ENCODE measurements at places on chromosomes 7 and 10.

GRCh38 chr10:4266416-4267085, 481.5 kb upstream of the KLF6 start:
- DNase-seq: no peak

- no peak for DNase-seq
Observed at GRCh38 chr7:30090111-30090510, 44.7 kb upstream of the MTURN start.

GRCh38 chr10:44995581-44995913, 5.2 kb upstream of the ZNF22 start:
- DNase-seq: no peak

GRCh38 chr10:78045237-78045636, 11.6 kb downstream of the RPS24 start:
- DNase-seq: no peak

GRCh38 chr10:33893506-33893905, 559.0 kb upstream of the NRP1 start:
- no peak for DNase-seq

DNA sequence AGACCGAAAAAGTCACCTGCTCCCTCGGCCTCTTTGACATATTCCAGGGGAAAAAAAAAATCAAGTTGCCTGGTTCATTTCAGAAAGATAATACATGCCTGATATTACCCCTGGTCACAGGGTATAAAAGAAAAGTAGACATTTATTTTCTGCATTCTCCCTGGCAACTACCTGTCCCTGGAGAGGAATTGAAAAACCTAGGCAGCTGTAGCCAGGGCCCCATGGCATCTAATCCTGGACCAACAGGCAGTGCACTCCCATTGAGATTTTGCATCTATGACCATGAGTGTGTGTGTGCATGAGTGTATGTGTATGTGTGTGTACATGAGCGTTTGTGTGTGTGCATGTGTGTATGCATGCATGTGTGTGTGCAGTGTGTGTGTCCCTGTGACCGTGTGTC, 338.2 kb upstream of the PFKP start:
- DNase-seq: no peak

DNA sequence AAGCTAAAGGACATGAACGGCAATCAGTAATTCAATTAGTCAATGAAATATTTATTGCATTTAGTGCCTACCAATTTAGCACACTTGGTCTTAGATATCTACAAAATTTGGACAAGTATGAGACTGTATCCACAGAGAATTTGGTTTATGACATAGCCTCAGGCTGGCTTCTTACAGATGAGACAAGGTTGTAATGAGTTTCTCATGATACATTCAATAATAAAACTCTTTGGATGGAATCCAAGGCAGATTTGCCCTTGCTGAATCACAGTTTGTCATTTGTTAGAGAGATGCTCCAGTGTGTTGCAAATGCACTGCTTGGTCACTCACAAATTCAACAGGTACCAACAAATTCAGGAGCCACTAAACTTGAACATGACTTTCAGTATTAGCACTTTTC, 162.5 kb downstream of the GPR37 start:
- DNase-seq: no peak

- DNase-seq: no peak
Observed at GRCh38 chr7:94605031-94605430, 50.9 kb downstream of the SGCE start.

GRCh38 chr7:16776053-16776452, 22.5 kb downstream of the TSPAN13 start:
- DNase-seq: no peak

DNA sequence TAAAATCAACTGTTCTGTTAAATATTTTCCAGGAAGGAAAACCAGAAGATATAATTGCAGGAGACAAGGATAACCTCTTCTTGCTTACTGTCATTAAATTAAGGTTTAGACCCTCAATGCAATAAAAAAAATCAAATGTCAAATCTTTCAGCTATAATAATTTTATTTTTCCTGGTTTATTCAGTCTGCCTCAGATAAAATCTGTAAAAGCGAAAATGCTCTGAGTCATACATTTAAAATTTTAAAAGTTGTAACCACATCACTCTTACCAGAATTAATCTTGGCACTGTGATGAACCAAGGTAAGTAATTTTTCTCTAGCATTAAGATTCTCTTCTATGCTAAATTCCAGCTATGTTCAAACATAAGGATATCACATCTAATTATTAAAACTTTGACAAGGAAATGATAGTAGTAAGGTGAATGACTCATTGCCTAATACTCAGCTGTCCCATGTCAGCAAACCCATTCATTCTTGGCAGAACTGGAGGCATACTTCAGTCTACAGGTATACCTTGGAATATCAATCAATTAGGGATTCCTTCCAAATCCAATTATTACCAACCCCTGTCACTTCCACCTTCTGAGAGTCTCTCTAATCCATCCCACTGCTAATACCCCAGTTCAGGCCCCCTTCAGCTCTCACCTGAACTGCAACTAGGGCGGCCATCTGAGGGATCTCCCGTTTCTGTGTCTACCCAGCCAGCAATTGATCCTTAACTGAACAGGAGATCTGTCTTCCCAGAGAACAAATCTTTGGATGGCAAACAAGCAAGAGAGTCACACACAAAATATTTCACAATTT, 434.1 kb downstream of the GRM8 start:
- DNase-seq: no peak

GRCh38 chr7:93923296-93923695, 1.8 kb downstream of the GNG11 start:
- no peak for DNase-seq

DNA sequence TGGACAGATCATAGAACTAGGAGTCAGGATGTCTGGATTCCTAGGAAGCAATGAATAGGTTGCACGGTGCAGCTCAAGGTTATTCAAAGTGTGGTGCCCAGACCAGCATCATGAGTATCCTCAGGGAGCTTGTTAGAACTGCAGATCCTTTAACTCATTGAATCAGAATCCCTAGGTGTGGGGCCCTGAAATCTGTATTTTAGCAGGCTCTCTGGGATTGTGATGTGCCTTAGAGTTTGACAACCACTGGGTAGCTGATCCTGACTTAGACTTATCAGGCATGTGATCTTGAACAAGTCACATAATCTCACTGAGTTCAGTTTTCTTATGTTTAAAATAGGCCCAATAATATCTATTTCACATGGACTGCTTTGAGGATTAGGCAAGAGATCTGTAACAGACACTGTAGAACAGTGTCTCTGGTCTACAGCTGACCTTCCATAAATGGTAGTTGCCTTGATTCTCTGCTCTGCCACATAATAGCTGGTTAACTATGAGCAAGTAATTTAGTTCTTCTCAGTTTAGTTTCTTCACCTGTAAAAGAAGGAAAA, 46.4 kb upstream of the ATRNL1 start:
- DNase-seq: no peak

DNA sequence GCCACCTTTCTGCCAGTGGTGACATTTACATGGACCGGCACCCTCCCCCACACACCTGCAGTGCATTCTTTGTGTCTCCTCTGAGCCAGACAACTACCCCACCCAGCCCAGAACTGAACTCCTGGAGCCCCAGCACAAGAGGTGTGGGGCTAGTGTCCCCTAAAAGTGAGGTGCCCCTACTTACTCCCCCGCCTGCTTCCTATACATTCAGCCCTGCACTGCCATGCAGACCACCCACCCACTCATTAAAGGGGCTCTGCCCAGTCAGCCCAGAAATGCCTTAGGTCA, 1.9 kb downstream of the SAP25 start:
- DNase-seq: no peak

- DNase-seq: no peak
Observed at GRCh38 chr10:121681997-121682687, 83.9 kb upstream of the FGFR2 start.

GRCh38 chr7:22325671-22326070, 31.3 kb downstream of the RAPGEF5 start:
- DNase-seq: no peak

DNA sequence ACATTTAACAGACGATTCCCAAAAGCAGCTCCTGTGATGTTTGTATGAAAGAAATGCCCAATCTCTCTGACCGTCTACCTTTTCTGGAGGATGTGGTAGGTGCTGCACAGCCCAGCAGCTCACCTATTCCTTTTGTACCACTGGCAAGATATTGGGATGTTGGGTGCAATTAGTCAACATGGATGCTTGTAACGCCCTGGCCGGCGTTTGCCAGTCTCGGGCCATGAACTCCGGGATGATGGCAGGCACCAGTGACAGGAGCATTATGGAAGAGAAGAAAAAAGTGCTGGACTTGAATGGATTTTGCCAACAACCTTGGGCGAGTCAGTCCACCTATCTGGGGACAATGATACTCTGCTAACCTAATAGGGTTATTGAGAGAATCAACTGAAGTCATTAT, 69.0 kb upstream of the ZNF438 start:
- no peak for DNase-seq

GRCh38 chr7:125908711-125909110, 979.1 kb upstream of the POT1 start:
- DNase-seq: no peak

GRCh38 chr7:44678471-44679179, 70.0 kb upstream of the ZMIZ2 start:
- peak; percentile 11 for DNase-seq

DNA sequence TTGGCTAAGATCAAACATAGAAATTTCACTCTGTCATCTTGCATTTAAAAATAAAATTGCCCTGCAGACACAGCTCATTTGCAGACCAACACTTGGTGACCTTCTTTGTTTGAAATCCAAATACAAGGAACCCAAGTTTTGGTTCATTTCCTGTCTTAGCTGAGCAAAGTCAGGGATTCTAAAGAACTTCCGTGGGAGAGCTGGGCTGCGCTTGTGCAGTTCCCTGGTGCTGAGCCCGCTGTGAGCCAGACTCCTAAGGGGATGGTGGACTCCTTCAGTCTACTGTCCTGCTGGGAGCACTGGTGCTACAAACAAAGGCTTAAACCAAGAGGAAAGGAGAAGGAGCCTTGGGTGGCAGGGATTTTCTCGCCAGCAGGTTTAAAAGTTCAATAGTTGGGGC, 60.0 kb downstream of the MYOF start:
- DNase-seq: no peak

DNA sequence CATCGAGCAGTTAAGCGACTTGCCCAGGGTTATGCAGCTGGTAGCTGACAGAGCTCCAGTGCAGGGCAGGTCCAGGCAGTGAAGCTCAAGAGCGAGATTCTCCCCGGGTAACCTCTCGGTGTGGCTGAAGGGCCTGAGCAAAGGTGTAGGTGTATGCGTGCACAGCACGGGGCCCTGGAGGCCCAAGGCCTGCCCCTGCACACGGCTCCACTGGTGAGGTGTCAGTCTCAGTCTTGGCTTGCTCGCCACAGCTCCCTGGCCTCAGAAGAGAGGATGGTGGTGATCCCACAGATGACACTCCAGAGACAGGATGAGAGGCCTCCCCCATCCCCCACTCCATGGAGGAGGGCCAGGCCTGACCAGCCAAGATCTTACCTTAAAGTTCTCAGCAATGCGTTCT, 12.0 kb downstream of the AKR1B1 start:
- no peak for DNase-seq

- no peak for DNase-seq
Observed at GRCh38 chr7:20797462-20798080, 10.9 kb upstream of the SP8 start.

DNA sequence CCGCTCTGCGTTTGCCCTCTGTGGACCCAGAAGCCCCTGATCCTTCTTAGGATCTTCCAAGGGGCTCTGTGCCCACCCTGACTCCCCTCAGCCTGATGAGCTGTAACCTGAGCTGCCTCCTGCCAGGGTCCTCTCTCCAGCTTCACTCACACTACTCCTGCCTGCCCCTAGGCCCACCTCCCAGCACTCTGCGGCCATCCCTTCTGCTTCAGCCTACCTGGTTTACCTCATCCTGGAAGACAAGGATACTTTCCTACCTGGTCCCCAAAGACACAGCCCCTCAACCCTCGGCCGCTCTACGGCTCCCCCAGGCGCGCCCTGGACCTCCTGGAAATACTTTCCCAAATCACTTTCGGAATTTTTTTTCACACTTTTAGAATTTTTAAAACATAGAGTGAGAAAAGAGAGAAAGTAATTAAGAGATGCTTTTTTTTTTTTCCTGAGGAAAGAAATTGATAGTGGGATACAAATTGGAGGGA, 6.4 kb upstream of the ZNF862 start:
- DNase-seq: no peak

DNA sequence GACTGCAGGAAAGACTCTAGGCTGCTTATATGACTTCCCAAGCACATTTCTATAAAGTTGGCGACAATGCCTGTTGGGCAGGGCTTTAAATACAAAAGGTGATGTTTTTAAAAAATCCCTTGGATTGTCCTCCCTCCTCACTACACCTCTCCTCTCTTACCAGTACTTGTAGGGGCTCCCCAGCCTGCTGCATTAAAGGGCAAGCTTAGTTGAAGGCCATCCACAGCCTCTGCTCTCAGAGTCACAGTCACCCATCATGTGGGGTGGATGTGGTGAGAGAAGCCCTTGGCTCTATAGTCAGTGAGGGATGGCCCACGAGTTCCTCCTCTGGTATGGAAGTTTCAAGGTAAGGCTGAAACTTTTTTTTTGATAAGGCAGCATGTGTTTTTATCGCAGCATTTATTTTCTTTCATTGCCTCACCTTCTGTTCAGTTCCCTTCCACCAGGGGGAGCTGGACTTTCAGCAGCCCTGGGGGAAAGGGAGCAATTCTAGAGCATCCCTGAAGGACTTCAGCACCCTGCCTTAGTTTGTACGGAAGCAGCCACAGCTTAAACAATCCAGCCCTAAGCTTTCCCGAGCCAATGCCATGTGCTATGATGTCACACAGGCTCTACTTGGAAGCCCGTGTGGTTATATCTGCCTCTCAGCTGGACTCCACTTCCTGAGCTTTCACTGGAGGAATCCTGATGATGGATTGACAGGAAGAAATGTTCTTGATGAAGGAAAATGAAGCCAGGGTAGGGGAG, 131.9 kb downstream of the CALCR start:
- peak; percentile 4 for DNase-seq

DNA sequence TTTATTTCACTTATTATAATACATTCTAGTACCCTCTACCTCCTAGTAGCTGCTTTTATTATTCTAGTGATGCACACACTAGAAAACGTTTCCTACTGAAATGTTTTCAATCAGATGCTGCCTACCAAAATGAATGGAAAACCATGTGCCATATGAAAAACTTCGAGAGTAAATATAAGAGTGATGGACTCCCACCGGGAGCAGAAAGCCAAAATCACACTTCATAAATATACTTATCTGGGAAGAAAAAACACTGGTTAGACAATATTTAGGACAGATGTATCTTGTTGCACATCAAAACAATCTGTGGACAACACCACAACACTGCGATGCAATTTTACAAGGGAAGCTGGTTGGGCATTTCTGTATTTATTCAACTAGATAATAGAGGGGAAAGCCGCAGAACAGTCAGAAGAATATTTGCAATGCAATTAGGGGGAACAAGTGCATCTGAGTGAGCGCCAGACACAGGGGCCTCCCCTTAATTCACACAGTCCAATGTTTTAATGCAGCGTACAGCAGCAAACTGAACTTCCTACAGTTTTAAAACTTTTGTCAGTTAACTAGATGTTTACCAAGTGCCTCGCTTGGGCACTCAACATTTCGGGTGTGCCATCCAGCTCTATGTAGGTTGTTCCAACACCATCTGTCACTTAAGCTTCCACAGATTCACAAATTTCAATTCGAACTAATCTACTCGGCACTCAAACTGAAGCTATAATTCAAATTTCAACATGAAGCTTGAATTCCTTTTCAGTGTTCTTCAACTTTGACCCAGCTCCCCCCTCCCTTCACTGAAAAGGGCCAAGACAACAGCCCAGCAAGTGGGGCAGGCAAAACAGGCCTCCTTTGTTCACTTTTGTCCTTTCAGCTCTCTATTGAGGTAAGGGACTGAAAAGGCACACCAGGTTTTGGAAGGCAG, 7.4 kb downstream of the NRCAM start:
- no peak for DNase-seq
